ENCODE measurements at places on chromosomes 4 and X.

- no peak for DNase-seq
These were observed 145.4 kb upstream of the PLAC1 start for GRCh38 chrX:134803551-134804183.

GRCh38 chr4:185847352-185848097 lies 35.5 kb upstream of the SORBS2 start:
- DNase-seq, result peak; percentile 49

- DNase-seq, result no peak
These were observed 26.0 kb downstream of the AFM start for GRCh38 chr4:73507541-73507940.

GRCh38 chr4:89284828-89285227 lies 22.8 kb downstream of the GPRIN3 start:
- DNase-seq, result no peak

DNA sequence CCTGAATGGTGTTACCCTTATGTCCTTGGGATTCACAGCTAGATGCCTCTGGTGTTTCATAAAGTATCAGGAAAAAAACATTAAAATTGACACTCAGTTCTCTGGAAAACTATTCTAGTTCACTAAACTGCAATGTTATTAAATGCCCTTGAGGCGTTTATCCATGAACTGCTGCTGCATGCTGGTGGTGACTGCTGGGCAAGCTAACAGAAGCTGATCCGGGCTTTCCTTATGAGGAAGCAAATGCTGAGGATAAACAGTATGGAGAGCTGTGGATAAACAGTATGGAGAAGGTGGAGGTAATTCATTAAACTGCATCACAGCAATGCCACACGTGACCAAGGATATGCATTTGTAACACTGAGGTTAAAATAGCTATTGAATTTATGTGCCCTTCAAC lies 227.0 kb downstream of the NR3C2 start:
- no peak for DNase-seq

- peak; percentile 79 for DNase-seq
These were observed 5.6 kb upstream of the ADD1 start for GRCh38 chr4:2837904-2838496.

- no peak for DNase-seq
These were observed 17.9 kb downstream of the VSIG4 start for GRCh38 chrX:66021765-66022631.

GRCh38 chr4:36006226-36006625 lies 238.1 kb downstream of the ARAP2 start:
- no peak for DNase-seq

- no peak for DNase-seq
These were observed 80.8 kb downstream of the NPFFR2 start for GRCh38 chr4:72112514-72113156.

DNA sequence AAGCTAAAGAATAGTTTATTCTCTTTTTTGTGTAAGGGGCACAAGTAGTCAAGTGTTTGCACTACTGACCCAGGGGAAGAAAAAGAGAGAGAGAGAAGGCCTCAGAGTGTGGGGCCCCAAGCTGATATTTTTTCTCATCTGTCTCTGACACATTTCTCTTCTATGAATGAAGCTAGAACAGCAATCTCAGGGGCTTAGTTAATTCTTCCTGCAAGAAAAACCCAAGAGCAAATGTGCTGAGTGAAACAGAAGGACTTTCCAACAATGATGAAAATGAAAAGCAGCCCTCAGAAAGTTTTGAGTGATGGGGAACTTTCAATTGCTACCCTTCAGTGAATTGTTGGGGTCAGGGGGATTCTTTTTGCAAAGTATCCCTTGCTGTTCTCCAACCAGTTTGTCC lies 9.2 kb upstream of the MSN start:
- no peak for DNase-seq

- no peak for DNase-seq
These were observed 47.3 kb downstream of the SLAIN2 start for GRCh38 chr4:48388525-48389154.

GRCh38 chrX:6759655-6760375 lies 224.9 kb upstream of the VCX3A start:
- DNase-seq, result no peak

DNA sequence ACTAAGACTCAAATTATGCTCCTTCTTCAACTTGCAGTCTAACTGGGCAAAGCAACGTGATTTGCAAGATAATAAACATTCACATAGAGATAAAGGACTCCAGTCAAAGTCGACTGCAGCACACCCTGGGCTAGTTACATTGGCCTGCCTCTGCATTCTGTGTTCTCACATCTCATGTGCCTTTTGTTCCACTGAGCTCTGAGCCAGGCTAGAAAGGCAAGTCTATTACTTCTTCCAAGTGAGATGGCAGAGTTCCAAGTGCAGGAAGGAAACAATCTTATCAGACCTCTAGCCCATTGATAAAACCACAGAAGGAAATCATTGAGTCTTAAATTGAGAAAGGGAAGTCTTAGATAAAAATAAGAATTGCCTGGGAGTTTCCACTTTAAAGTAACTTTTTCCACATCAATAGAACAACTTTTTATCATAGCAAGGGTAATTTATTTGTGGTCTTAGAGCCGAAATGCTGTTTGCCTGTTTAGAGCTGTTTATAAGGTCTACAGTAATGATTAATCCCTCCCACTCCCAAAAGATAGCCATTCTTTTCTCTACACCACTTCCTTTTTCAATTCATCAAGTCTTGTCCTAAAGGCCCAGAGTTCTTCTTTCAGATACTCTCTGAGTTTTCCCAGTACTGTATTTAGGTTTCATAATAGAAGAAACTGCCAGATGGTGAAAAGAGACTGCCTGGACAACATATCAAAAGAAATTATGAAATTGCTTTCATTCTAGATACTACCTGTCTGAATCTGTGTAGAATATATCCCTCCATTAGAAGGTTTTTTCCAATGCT lies 200.2 kb downstream of the GUCY2F start:
- no peak for DNase-seq

GRCh38 chr4:5704276-5704675 lies 4.1 kb downstream of the EVC2 start:
- no peak for DNase-seq

DNA sequence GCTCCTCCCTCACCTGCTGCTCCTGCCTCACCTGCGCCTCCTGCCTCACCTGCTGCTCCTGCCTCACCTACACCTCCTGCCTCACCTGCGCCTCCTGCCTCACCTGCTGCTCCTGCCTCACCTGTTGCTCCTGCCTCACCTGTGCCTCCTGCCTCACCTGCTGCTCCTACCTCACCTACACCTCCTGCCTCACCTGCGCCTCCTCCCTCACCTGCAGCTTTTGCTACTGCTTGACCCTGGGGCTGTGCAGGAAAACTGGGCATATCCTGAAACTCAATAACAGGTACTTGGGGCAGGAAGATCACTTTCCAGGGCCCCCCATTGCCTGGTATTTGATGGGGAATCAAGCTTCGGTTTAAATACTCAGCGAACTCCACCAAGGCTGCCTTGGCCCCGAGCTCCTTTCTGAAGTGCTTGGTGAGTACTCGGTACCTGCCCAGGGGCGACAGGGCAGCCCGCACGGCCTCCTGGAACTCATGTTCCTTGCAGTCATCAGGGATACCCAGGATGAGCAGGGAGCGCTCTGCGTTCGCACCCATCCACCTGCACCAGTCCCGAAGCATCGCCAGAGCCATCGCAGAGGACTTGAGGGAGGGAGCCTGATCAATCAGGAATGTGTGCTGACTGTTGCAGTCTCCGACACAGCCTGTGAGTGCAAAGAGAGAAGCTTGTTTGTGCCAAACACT lies 2.7 kb downstream of the PNMA6E start:
- DNase-seq, result no peak

DNA sequence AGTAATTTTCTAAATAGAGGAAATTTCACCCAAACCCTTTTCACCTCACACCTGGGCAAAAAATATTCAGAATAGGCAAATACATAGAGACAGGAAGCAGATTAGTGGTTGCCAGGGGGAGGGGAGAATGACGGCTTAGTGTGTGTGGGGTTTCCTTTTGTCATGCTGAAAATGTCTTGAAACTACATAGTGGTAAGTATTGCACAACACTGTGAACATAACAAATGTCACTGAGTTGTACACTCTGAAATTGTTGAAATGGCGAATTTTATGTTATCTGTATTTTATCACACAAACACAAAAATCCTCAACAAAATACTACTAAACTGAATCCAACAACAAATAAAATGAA lies 60.7 kb upstream of the PLAC1 start:
- DNase-seq, result no peak

DNA sequence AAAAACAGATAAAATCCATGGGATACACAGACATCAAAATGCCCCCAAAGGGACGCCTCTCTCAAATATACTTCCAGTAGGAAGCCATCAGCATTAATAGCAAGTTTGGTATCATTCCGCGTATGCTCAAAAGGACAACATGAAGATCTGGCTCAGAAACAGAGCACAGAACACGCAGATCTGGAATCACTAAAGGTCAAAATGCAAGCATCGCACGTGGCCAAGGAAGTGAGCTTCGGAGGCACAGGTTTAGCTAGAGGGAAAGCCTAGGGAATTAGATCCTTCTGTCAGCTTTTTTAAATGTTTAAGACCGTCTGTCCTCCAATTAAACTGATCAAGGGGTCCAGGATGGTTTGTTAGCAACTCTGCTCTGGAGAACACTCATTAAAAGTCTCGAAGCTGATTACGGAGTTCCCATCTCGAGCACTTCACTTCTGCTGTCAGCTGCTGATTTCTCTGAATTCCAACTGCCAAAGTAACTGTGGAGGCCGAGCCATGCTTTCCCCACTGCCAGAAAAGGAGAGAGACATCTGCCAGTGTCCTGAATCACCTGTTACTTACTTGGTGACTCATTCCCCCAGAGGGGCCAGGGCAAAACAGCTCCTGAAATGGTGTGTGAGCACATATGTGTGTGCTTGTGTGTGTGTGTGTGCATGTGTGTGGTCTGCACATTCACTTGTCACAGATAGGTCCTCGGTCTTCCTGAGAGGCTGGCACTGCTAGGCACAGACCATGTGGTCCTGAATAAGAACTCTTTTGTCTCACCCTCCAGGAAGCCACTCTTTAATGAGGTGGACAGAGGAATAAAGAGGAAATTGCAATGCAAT lies 177.7 kb upstream of the PPARGC1A start:
- peak; percentile 51 for DNase-seq

DNA sequence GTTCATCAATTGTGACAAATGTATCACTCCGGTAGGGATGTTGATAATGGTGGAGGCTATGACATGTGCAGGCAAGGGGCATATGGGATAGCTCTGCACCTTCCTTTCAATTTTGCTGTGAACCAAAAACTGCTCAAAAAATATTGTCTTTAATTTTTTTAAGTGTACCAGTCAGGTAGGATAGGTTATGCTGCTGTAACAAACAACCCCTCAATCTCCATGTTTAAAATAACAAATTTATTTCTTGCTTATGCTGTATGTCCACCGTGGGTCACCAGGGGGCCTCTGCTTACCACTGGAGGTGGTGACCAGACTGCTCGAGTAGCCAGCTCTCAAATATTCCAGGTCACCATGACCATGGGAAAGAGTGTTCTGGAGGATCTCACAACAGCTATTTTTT lies 23.4 kb upstream of the MSX1 start:
- DNase-seq, result no peak

DNA sequence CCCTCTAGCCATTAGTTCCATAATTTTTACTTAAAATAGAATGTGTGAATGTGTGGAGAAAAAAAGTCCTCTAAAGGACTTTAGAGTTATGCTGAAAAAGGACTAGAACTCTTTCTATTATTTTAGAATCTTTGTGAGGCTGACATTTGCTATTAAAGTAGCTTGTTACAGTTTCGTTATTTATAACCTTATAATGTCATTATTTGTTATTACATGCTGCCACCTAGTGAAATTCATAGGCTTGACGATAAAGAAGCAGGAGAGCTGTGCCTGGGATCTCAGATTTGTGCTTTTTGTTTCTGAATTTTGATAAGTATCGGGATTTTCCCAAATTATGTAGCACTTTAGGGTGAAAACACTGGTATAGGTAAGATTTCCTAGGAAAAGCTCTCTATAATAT lies 38.5 kb upstream of the TAPT1 start:
- DNase-seq, result no peak

GRCh38 chrX:100931218-100931924 lies 2.7 kb upstream of the XKRX start:
- DNase-seq, result no peak

- peak; percentile 76 for DNase-seq
These were observed 64.9 kb upstream of the SOD3 start for GRCh38 chr4:24730256-24731001.

DNA sequence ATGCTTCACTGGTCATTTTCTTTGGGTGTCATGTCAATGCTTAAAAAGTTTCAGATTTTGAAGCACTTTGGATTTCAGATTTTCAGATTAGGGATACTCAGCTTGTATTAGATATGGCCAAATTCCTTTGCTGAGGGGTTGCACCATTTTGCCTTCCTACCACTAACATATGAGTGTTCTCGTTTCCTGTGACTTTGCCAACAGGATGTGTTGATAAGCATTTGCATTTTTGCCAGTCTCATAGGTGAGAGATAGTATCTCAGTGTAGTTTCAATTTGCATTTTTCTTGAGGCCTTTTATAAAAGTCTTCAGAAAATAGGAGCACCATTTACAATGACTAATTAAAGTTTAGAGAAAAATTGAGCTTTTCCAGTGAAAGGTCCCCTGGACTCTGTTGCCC lies 71.6 kb upstream of the CLCN4 start:
- DNase-seq, result peak; percentile 5

- no peak for DNase-seq
These were observed 255.8 kb downstream of the OPHN1 start for GRCh38 chrX:68177542-68177941.

- DNase-seq, result no peak
These were observed 508.8 kb downstream of the ANKRD50 start for GRCh38 chr4:124203613-124204238.

DNA sequence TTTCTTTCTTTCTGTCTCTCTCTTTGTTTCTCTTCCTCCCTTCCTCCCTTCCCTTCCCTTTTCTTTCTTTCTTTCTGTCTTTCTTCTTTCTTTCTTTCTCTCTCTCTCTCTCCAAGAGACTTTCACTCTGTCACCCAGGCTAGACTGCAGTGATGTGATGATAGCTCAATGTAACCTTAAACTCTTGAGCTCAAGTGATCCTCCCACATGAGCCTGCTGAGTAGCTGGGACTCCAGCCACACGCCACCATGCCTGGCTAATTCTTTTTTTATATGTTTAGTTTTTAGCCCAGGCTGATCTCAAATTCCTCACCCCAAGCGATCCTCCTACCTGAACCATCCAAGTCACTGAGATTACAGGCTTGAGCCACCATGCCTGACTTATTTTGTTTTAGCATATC lies 64.3 kb upstream of the EMCN start:
- no peak for DNase-seq

DNA sequence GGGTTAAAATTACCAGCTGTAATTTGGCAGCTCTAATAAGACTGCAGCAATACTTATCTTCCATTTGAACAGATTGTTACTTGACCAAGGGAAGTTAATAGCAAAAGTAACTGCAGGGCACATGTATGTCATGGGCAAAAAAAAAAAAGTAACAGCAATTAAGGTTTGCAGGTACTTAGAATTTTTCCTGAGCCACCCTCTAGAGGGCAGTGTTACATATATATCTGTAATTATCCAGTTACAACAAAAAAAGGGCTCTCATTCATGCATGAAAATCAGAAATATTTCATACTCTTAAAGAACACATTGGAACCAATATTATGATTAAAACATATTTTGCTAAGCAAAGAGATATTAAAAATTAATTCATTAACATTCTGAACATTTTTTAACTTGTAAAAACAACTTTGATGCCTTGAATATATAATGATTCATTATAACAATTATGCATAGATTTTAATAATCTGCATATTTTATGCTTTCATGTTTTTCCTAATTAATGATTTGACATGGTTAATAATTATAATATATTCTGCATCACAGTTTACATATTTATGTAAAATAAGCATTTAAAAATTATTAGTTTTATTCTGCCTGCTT lies 25.1 kb downstream of the XIAP start:
- no peak for DNase-seq

- DNase-seq, result peak; percentile 67
These were observed 94.2 kb downstream of the CXCL13 start for GRCh38 chr4:77699731-77700210.
